ENCODE measurements at places on chromosomes 11 and 22. TPM values are rescaled to one million over a fixed set of nuclear protein-coding genes. Genes with fewer than 3 reads are reported as not detected.

DNA sequence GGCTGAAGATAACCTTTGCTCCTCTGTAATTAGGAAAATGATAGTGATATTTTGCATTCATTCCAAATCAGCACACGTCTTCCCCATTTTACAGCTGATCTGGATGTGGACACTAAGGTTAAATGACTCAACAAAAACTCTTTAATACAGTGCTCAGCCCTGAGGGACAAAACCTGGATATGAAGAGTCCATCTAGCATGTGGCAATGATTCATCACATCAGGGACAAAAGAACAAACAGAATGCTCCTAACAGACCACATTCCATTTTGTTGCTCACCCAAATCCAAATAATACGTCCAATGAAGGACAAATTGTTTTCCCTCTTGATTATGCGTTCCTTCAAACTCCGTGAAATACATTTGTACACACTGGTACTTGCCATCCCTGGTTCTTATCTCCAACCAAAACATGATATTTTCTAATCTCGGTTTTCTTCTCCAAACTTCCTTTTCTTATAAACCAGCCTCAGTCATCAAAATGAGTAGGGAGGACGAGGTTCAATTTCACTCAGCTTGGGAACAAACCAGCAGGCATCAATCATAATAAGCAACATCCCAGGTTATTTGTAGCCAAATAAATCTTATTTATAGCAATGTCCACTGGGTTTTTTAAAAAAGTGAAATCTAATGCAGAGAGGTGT is 53.7 kb upstream of the MTMR2 start:
- H3K4me1 ChIP-seq: no peaks in the 10 kb centered on the region
- DNase-seq: no peak
- H3K27me3 ChIP-seq: no peaks in the 10 kb centered on the region

E2F8 gene
- total RNA-seq: 18.4 TPM

GRCh38 chr11:66459138-66459778 is 7.4 kb upstream of the PELI3 start:
- DNase-seq: no peak
- no peak overlapping the region for H3K4me3 ChIP-seq
- no peaks in the 10 kb centered on the region for H3K27me3 ChIP-seq

DNA sequence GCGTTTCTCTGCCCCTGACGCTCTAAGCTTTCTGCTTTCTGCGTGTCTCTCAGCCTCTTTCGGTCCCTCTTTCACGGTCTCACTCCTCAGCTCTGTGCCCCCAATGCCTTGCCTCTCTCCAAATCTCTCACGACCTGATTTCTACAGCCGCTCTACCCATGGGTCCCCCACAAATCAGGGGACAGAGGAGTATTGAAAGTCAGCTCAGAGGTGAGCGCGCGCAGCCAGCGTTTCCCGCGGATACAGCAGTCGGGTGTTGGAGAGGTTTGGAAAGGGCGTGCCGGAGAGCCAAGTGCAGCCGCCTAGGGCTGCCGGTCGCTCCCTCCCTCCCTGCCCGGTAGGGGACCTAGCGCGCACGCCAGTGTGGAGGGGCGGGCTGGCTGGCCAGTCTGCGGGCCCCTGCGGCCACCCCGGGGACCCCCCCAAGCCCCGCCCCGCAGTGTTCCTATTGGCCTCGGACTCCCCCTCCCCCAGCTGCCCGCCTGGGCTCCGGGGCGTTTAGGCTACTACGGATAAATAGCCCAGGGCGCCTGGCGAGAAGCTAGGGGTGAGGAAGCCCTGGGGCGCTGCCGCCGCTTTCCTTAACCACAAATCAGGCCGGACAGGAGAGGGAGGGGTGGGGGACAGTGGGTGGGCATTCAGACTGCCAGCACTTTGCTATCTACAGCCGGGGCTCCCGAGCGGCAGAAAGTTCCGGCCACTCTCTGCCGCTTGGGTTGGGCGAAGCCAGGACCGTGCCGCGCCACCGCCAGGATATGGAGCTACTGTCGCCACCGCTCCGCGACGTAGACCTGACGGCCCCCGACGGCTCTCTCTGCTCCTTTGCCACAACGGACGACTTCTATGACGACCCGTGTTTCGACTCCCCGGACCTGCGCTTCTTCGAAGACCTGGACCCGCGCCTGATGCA is at the start of gene MYOD1:
Gene MYOD1, plus strand, starts transcription at position 544 of the 910 bp plus-strand sequence. Its CDS starts 212 bp downstream, at position 756.
- H3K27me3 ChIP-seq: peaks cover 17% of the 10 kb centered on the region
- no peak within 1 kb of the TSS for H3K4me3 ChIP-seq
- H3K4me1 ChIP-seq: peaks cover 10% of the 10 kb centered on the region
- no peak within 1 kb of the TSS for H3K27ac ChIP-seq
- no peaks in the 10 kb centered on the region for H3K36me3 ChIP-seq

DNA sequence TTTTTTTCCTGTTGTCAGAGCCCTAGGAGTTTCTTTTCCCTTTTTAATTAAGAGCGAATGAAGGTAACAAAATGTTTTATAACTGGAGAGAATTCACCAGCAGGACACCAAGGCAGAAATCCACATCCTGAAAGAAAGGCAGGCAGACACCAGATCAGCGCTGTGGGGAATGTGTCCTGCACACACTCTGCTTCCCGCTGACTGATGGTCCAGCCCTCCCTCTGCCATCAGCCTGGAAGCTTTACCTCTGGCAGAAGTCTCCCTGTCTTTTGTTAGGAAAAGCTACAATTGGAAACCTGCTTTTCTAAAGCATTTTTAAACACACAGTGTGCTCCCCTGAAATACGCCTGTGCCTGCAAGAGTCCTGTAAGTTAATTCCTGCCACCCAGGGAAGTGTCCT is 638.5 kb downstream of the NTM start:
- no peak overlapping the region for H3K27ac ChIP-seq
- H3K27me3 ChIP-seq: no peaks in the 10 kb centered on the region
- H3K4me3 ChIP-seq: no peak overlapping the region
- no peaks in the 10 kb centered on the region for H3K4me1 ChIP-seq
- DNase-seq: no peak

- no peak overlapping the region for H3K4me3 ChIP-seq
- DNase-seq: no peak
- no peaks in the 10 kb centered on the region for H3K4me1 ChIP-seq
- H3K27me3 ChIP-seq: no peaks in the 10 kb centered on the region
- no peaks in the 10 kb centered on the region for H3K36me3 ChIP-seq
Observed at GRCh38 chr11:115527534-115528125, 23.4 kb upstream of the CADM1 start.

C2CD3 gene
- total RNA-seq: 30.6 TPM

RTN4R gene
- 19.0 TPM for total RNA-seq

DNA sequence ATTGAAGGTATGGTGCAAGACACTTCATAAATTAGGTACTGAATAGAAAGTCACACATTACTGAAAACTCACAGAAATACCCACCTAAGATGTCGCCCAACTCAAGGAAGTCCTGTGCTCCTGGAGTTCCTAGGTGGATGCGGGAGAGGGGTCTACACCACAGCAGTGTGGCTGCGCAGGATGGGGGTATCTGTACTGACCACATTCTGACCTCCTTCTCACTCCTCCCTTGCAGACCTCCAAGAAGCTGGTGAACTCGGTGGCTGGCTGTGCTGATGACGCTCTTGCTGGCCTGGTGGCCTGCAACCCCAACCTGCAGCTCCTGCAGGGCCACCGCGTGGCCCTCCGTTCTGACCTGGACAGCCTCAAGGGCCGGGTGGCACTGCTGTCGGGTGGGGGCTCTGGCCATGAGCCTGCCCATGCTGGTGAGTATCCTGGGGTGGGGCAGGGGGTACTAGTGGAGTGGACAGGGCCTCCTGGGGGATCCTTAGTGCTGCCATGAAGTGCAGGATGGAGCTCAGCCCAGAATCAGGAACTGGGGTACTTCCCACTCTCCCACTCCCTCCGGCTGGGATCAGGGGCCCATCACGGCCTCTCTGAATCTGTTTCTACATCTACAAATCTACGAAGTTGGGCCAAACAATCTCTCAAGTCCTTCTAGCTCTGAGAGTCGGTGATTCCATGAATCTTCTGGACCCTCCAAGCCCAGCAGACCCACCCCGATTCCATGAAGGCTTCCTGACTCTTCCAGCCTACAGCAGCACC is 4.9 kb downstream of the TKFC start:
- no peaks in the 10 kb centered on the region for H3K27me3 ChIP-seq
- peaks cover 5% of the 10 kb centered on the region for H3K36me3 ChIP-seq
- H3K4me1 ChIP-seq: peaks cover 19% of the 10 kb centered on the region
- H3K27ac ChIP-seq: no peak overlapping the region
- H3K4me3 ChIP-seq: no peak overlapping the region

CASP1 gene
- total RNA-seq: not detected

DNA sequence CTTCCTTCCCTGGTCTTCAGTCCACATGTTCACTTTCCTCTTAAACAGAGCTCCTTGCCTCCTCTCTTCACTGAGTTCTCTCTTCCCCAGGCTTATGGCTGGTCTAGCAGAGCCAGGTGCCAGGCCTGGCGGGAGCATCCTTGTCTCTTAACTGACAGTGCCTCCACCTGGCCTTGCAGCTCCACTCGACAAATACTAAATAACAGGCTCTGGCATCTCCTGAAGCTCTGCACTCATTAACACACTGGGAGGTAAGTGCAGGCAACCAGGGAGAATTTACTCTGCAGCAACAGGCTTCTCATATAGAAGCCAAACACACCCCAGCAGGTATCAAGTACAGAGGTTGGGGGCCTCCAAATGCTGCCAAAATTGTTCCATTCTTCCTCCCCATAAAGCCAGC is 438.1 kb downstream of the SOX6 start:
- peaks cover 19% of the 10 kb centered on the region for H3K27me3 ChIP-seq
- no peak overlapping the region for H3K27ac ChIP-seq

GRCh38 chr11:83355391-83355790 is 69.2 kb upstream of the CCDC90B start:
- H3K4me3 ChIP-seq: no peak overlapping the region
- no peak overlapping the region for H3K27ac ChIP-seq
- no peaks in the 10 kb centered on the region for H3K36me3 ChIP-seq
- peaks cover 2% of the 10 kb centered on the region for H3K27me3 ChIP-seq
- H3K4me1 ChIP-seq: no peaks in the 10 kb centered on the region

DNA sequence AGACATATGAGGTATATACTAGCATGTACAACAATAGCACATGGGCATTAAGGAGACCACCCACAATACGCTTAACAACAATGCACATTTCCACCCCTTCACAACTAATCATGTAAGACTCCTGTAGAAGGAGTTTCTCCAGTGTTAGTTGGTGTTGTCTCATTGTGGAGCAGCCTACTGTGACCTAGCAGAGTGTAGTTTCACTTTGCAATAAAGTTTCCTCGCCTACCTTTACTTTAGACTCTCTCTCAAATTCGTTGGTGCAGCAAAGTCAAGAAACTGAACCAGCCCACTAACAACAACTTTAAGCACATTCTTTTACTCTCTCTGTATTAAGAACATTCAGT is 863.6 kb downstream of the FAM181B start:
- no peak for DNase-seq
- H3K4me1 ChIP-seq: no peaks in the 10 kb centered on the region
- no peak overlapping the region for H3K27ac ChIP-seq
- H3K27me3 ChIP-seq: no peaks in the 10 kb centered on the region

- DNase-seq: no peak
- no peak overlapping the region for H3K27ac ChIP-seq
Observed at GRCh38 chr11:116065986-116066385, 561.8 kb upstream of the CADM1 start.

DNA sequence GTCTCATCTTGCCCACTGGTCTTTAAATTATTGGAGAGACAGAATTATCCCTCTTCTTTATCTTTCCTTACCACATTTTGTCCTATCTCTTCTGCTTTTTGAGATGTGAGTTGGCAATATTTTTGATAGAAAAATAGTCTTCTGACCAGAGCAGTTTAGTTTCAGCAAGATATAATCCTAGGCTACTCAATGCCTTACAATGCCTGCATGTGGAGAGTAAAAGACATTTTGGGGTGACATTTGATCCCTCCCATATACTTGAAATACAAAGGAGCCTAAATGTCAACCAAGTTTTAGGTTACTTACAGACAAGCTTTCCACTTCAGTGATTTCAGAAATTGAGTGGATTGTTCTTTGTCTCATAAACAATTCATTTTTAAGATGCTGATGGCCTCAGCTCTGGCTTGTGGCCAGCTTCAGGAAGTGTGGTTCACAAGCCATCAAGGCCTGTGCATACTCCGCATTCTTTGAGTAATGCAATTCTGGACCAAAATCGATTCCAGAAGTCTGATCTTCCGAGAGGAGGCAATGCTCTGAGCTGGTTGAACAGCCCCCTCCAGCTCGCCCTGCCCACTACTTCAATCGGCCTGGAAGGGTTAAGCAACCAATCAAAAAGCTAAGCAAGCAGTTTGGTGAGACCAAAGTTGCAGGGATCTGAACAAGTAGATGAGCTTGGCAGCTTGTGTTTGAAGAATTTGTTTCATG is 274.4 kb downstream of the BLID start:
- no peak overlapping the region for H3K4me3 ChIP-seq
- no peaks in the 10 kb centered on the region for H3K36me3 ChIP-seq
- H3K27ac ChIP-seq: no peak overlapping the region
- H3K27me3 ChIP-seq: no peaks in the 10 kb centered on the region
- DNase-seq: no peak

GRCh38 chr11:64745189-64745520 is 1.2 kb upstream of the RASGRP2 start:
- no peak overlapping the region for H3K4me3 ChIP-seq
- no peaks in the 10 kb centered on the region for H3K27me3 ChIP-seq
- H3K36me3 ChIP-seq: no peaks in the 10 kb centered on the region
- no peak for DNase-seq

DNA sequence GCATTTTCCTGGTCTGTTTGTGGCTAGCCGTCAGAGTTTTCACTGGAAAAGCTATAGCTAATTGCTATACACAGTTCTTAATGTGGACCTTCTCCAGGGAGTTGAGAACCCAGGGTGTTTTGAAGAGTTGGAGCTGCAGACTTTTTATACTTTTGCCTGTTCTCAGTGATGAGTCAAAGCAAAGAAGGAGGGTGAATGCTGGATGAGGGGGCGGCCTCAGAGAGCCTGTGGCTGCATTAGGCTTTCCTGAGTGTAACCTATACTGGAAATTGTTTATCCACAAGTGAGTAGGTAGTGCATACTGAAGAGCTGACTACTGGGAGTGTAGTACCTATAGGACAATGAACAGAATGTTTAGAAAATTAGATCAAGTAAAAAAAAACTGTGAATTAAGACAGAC is 79.7 kb upstream of the HORMAD2 start:
- no peak overlapping the region for H3K4me3 ChIP-seq
- no peak for DNase-seq
- no peak overlapping the region for H3K27ac ChIP-seq
- H3K36me3 ChIP-seq: no peaks in the 10 kb centered on the region
- H3K4me1 ChIP-seq: no peaks in the 10 kb centered on the region

DNA sequence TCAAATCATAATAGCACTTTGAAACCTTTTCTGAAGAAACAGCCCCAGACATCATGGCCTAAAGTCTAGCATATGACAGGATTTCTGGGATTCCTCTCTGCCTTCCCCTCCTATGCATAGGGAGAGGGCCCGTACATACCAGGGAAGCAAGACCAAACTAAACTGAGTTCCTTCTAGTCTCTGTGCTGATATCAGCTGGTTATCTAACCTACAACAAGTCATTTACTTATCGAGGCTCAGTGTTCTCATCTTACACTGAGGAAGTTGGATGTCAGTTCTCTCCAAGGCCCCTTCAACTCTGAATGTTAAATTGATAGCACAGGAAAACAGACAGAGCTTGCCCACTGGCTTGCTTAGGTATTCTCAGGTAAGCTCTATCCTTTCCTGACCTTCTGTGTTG is 17.0 kb upstream of the GRIK4 start:
- peaks cover 9% of the 10 kb centered on the region for H3K4me1 ChIP-seq
- H3K36me3 ChIP-seq: no peaks in the 10 kb centered on the region
- H3K27me3 ChIP-seq: no peaks in the 10 kb centered on the region
- no peak for DNase-seq
- H3K27ac ChIP-seq: no peak overlapping the region

BDNF gene
- 22.0 TPM for total RNA-seq

GDPD4 gene
- total RNA-seq: not detected

GRCh38 chr11:13691286-13691899 is 22.9 kb downstream of the FAR1 start:
- H3K27ac ChIP-seq: no peak overlapping the region
- H3K27me3 ChIP-seq: no peaks in the 10 kb centered on the region
- no peak for DNase-seq

MS4A15 gene
- 1.5 TPM for total RNA-seq

PSMD13 gene
- total RNA-seq: 179 TPM

LSP1 gene
- 1.3 TPM for total RNA-seq
